ENCODE measurements at places on chromosomes 1 and 21.
A peak's percentile ranks its signal among the peaks of the same experiment; 100 is the strongest.

GRCh38 chr21:34147792-34148418 is 74.5 kb downstream of the MRPS6 start:
- no peak for DNase-seq

- DNase-seq, result no peak
These were observed 44.3 kb upstream of the CAPZB start for GRCh38 chr1:19529664-19530063.

DNA sequence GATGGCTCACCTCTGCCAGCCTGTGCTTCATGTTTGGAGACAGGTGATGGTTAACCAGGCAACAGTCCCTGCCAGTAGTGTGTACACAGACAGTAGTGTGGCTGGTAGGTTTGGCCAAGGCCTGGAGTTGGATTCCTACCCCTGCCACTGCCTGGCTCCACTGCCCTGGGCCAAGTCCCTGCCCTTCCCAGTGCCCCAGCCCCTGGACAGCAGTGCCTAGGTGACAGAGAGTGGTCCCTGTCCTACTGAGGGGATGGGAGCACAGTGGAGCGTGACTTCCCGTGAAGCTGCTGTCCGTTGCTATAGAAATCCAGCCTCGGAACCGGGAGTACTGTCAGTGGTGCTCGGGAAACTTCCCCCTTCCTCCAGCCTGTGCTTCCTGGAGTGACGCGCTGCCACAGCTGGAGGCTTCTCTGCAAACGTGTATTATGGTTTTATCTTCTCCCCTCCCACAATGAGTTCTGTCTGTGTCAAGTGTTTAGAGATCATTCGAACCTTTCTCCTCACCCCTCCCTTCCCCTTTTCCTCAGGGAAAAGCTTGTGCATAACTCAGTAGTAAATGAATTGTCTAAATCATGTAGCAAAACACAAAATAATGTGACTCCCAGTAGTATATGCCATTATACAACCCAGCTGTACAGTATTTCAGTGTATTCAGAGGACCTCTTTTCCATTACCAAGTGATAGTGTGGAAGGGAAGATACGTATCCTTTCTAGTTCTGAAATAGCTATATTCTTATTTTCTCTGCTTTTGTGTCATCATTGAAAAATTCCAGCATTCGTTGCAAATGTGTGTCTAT is 73.4 kb downstream of the GALNT2 start:
- DNase-seq, result no peak

DNA sequence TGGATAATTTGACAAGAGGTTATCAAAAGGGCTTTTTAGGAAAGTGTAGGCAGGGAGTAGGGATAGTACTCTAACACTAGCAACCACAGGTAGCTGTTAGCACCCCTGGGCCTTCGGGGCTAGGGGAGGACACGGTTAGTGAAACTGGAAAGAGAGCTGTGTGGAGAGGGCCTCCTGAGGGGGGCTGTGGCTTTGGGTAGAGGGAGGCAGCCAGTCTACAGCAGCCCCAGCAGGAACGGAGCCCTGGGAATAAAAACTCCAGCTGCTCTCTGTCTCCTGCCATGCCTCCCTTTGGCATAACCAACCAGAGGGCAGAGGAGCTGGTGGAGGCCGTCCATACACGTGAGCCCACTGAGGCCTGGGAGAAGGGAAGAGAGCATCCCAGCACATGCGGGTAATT is 223.2 kb downstream of the FOXD2 start:
- DNase-seq, result no peak

- no peak for DNase-seq
These were observed 1.9 kb upstream of the S100A8 start for GRCh38 chr1:153392822-153393221.

DNA sequence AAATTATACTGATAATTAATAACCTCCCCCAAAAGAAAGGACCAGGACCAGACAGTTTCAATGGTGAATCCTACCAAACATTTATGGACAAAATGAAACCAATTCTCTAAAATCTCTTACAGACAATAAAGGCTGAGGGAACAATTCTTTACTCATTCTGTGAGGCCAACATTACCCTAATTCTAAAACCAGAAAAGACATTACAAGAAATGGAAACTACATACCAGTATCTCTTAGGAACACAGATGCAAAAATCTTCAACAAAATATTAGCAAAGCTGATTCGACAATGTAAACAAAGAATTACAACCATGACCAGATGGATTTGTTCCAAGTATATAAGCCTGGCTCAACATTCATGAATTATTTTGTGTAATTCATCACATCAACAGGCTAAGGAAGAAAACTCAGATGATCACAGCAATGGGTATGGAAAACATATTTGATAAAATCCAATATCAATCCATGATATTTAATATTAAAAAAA is 8.6 kb downstream of the TMED5 start:
- no peak for DNase-seq

- peak; percentile 64 for DNase-seq
These were observed 17.5 kb downstream of the VASH2 start for GRCh38 chr1:212967801-212968200.

- no peak for DNase-seq
These were observed 5.1 kb downstream of the CASZ1 start for GRCh38 chr1:10791105-10791951.

Data from NCI-H460 (cell line).